ENCODE measurements at places on chromosomes 11 and 22. TPM values are rescaled to one million over a fixed set of nuclear protein-coding genes. Genes with fewer than 3 reads are reported as not detected.

The TKFC gene
- total RNA-seq, result 22.9 TPM

The MUC5B gene
- not detected for total RNA-seq

The RCOR2 gene
- total RNA-seq, result 2.4 TPM

The DBX1 gene
- total RNA-seq, result not detected

The CCDC88B gene
- total RNA-seq, result 2.9 TPM

DNA sequence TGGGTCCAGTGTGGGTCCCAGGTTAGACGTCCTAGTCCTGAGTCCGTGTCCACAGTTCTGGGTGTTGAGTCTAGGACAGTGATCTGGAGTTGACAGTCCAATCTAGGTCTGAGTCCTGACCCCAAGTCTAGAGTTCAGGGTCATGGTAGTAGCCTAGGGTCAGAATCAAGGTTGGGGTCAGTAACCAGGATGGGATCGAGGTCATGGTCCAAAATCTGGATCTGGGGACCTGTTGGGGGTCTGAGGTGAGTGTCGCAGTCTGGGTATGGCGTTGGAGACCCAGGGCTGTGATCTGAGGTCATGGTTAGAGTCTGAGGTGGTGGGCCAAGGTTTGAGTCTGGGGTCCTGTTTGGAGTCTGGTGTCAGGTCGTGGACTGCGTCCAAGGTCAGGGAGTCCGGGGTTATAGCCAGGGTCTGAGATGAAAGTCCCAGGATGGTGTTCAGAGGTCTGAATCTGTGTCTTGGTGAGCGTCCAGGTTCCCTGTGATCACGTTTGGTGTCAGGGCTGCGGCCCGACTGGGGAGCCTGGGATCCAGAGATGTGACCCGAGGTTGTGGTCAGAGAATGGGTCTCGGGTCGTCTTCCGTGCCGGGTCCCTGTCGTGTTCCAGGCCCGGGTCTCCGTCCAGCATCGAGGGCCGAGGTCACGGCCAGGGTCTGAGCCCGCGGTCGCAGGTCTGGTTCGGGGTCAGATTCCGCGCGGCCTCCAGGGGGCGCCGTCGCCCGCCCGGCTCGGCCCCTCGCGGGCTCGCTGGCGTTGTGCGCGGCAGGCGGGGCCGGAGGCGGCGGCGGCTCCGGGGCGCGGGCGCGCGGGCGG lies 432 bp upstream of the GRK2 start:
- DNase-seq, result no peak

DNA sequence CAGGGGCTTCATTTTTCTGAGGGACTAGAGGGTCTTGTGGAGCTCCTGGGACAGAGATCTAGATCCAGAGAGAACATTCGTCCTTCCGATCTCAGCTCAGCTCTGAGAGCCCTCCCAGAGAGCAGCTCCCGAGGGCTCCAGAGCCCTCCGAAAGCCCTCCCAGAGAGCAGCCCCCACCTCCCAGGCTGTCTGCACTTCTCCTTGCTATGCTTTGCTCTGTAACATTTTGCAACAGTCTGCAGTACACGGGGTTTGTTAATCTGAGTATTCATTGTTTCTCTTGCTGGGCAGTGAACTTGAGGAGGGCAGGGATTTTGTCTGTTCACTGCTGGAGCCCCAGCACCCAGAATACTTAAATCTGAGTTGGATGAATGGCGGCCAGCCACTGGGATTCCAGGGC lies 2.6 kb downstream of the GGA1 start:
- DNase-seq, result no peak

DNA sequence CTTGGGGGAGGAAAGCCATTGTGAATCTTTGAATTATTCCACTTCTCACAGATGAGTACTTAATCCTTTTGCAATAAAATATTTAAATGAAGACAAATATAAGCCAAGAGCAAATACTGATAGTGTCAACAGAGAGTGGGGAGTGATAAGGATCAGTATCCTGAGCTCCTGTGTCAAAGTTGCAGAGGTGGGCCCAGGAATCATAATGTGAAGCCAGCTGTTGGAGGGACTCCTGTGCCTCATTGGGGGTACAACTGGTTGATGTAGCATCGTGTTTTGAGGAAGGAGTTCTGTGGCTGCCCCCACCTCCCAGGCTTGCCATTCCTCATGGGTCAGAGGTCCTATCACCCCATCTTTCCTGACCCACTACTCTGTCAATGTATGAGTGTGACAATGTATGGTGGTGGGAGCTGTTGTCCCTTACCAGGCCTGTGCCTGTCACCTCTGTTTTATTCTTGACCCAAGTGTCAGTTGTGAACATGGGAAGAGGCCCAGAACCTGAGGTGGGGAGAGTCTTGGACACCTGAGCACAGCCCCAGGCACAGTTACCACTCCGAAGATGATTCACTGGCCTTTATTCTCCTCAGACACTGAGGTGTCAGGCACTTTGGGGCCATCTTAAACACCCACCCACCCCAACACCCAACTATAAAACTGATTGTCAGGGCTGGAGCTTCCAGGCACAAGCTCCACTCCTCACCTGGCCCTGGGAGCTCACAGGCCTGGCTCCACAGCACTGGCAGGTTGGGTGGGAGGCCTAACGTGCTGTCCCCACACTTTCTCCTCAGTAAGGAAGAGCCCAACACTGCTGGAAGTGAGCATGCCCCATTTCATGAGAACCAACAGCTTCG lies 38.4 kb downstream of the KCNQ1OT1 start:
- no peak for DNase-seq

DNA sequence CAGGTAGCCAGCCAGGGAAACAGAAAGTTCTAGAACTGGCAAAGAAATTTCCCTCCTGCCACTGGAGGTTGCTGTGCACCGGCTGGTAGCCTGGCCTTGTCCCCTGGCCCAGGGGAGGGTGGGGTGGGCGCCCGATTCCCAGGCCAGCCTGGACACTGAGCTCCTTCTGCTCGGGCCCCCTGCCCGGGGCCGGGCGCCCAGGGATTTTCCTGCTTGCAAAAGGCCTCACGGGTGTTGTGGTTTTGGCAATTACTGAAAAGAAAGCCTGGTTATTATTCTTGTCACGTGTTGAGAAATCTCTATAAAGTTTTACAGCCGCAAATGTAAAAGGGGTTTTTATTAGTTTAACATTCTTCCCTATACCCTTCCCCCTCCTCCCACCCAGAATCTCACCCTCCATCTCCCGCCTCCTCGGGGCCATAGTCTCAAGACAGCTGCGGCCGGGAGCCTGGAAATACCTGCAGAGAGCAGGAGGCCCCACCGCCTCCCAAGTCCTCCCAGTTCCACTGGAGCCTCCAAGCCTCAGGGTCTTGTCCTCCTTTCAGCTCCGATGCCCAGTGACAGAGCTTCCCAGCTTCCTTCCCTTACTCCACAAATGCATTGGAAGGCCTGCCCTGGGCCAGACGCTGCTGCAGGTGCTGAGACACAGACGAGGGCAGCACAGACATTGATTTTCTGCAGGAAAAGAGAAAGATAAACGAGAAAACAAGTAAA lies 1515.6 kb downstream of the TBC1D22A start:
- DNase-seq, result no peak
